ENCODE measurements at places on chromosomes 3 and 15.

- no peak for DNase-seq
These were observed 241.7 kb upstream of the HES1 start for GRCh38 chr3:193894121-193894863.

- no peak for DNase-seq
These were observed 287.4 kb downstream of the UACA start for GRCh38 chr15:70475921-70476320.

GRCh38 chr15:48856942-48857341 lies 21.0 kb upstream of the EID1 start:
- DNase-seq: no peak

- DNase-seq: no peak
These were observed 191.1 kb upstream of the RASGRP1 start for GRCh38 chr15:38755718-38756117.

Measured in fibroblast of skin of left biceps (primary cell).